Amygdala (tissue), 56 donors: ENCODE measurements at places on chromosomes 13 and 19.

DNA sequence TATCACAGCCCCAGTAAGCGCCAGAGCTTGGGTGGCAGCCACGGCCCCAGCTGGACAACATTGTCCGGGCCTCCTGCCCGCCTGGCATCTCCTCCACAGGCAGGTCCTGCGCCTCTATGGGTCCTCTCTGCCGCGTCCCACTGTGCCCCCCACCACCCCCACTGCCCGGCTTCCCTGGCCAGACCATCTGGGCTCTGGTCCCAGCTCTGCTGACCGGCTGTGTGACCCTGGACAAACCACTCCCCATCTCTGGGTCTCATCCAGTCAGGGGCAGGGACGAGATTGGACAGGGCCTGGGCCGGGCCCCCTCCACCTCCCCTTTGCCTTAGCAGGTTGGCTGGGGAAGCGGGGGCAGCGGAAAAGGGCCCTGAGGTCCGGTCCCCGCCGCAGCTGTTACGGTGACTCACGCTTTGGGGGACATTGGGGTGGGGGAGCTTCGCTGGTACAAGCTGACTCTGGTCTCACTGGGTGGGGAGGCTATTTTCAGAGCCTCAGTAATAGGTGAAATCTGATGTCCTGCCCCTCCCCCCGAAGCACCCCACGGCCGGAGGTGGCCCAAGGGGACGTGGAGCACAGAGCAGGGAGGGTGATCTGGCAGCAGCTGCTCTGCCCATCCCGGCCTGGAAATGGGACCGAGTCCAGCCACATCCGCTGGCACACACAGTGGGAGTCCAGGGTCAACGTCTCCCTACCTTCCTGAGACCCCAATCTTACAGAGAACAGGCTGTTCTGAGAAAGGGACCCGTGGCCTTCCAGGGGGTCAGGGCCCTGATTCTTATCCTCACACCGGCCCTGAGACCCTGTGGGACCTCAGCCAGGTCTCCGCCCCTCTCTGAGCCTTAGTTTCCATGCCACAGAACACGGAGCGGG lies 9.1 kb downstream of the NFIC start:
- peak; percentile 42 for DNase-seq

- DNase-seq = no peak
These were observed 53.3 kb downstream of the RYR1 start for GRCh38 chr19:38486731-38487336.

DNA sequence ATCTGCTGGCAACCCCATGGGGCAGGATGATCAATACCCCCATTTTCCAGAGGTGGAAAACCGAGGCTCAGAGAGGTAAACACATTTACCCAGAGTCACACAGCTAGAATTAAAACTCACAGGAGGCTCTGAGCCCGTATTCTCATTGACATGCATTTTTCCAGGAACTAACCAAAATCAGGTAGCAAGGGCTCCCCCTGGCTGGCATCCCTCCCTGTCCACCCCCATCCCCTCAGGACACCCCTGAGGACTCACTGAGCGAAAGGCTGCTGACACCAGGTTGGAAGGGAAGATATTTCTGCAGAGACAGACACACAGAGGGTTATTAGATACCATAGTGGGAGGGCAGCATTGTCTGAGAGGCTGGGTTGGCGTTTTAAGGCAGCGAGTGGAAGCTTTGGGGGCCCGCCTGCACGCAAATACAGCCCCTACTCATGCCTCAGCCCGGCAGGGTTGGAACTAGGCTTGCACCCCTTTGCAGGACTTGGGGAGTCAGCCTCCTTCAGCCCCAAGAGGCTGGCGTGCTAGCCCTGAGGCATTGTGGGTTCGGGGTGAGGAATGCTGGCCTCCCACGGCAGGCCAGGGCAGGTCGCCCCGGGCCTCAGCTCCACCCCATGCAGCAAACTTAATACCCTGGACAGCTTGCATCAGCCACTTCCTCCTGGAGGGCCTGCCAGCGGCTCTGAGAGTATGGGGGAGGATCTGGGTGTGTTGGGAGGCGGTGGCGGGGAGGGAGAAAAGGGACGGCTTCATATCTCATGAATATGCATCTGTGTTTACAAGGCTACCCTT lies 3.9 kb downstream of the SLC1A5 start:
- no peak for DNase-seq

- DNase-seq = no peak
These were observed at the start of gene CAPN12 for GRCh38 chr19:38744298-38744681. Gene CAPN12, minus strand, starts transcription at chr19:38744474. Its CDS starts 309 bp downstream, at chr19:38744165.

DNA sequence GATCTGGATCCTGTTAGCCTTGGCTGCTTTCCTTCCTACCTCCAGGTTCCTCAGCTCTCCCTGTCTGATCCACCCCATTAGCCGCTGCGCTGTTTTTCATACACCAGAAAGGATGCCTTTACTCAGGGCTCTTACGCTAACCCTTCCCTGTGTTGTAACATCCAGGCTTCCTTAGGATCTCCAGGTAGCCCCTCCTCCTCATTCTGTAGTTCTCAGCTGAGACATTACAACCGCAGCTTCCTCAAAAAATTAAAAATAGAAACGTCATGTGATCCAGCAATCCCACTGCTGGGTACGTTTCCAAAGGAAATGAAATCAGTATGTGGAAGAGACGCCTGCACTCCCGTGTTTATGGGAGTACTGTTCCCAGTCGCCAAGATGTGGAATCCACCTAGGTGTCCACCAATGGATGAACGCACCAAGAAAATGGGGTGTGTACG lies 18.4 kb upstream of the MYADM start:
- no peak for DNase-seq

- no peak for DNase-seq
These were observed 1.5 kb downstream of the GNA11 start for GRCh38 chr19:3095441-3096191.

GRCh38 chr19:50830266-50831025 lies 2.9 kb downstream of the KLK15 start:
- no peak for DNase-seq

- DNase-seq = peak; percentile 87
These were observed 36.8 kb downstream of the NFIX start for GRCh38 chr19:13031917-13032623.

DNA sequence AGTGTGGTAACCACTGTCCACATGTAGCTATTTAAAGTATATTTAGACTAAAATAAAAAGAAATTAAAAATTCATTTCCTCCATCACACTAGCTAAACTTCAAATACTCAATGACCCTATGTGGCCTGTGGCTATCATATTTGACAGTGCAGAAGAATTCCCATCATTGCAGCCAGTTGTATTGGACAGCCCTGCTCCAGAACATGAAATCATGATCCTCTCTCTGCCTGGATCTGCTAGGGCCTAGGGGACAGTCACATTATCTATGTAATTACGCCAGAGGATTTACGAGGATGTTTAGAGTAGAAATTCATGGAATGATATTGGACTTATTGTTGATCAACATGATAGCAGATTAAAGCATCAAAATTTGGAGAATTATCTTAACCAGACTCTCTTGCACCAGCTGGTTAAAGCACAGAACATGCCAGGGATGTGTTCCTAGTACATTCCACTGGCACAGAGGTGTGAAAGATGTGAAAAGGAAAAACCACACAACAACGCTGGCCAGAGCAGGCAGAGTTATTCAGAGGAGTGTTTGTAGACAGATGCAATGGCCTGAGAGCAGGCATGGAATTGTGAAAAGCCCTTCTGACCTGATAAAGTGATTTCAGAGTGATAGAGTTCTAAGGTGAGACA lies 108.9 kb upstream of the STARD13 start:
- DNase-seq = no peak

GRCh38 chr13:50700664-50701305 lies 142.7 kb downstream of the DLEU7 start:
- DNase-seq = no peak

DNA sequence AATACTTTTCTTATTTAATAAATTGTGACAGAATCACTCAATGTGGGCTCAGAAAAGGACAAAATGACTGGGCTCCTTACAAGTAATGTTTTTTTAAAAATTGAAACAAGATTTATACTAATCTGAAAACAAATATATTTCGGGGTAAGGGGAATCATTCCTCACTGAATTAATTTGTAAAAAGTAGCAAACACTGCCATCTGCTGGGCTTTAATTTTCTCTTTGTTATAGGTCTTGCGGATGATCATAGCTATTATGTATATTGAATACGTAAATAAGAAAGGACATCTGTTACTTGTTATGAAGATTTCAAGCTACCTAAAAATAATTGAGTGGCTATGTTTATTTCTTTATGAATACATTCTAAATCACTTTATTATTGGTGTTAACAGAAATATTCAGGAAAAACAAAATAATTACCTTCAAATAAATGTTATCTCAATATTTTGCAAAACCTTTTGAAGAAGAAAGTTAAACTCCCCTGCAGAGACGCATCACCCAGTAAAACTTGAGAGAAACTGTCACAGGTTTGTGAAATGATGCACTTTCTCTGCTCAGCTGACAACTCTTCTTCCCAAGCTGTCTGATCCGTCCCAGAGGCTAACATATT lies 17.8 kb upstream of the ENOX1 start:
- DNase-seq = no peak

DNA sequence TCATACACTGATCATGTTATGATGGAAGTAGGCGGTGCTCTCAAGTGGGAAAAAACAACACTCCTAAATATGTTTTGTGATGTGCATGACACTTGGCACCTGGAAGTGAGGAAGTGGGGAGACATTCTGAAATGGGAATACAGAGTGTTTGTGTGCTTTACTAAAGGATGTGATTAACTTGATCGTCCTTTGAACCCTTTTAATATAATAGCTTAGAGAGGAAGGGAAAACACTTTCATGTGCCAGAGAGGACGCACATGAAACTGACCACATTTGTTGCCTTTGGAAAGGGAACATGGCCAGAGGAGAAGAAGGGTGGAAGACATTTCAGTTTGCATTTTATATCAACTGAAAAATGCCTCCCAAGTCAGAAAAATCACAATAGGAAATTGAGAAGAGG lies 31.4 kb downstream of the SMAD9 start:
- DNase-seq = no peak

GRCh38 chr19:41740415-41741243 lies 14.7 kb upstream of the CEACAM6 start:
- DNase-seq = no peak

DNA sequence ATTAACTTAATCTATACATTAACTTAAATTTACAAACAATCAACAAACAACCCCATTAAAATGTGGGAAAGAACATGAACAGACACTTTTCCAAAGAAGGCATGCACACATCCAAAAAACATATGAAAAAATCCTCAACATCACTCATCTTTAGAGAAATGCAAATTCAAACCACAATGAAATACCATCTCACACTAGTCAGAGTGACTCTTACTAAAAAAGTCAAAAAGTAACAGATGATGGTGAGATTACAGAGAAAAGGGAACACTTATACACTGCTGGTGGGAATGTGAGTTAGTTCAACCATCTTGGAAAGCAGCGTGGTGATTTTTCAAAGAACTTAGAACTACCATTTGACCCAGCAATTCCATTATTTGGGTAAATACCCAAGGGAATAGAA lies 759.2 kb upstream of the SLITRK1 start:
- DNase-seq = no peak

GRCh38 chr13:50162001-50162400 lies 146.8 kb downstream of the KCNRG start:
- no peak for DNase-seq

GRCh38 chr19:40719414-40719894 lies 2.5 kb downstream of the ITPKC start:
- no peak for DNase-seq

- DNase-seq = no peak
These were observed 40.2 kb downstream of the RAB20 start for GRCh38 chr13:110521296-110521680.

DNA sequence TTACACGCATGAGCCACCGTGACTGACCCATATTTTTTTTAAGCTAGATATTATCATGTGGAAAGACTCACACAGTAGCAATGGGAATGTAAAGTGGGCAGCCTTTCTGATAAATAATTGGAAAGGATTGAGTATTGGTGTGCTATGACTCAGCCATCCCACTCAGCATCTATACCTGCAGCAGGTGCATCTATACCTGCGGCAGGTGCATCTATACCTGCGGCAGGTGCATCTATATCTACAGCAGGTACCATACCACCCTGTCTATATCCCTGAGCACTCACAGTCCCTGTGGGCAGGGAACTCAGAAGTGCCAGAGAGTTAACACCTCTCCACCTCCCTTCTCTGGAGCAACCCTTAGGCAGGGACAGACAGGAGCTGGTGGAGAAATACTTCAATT lies 5.2 kb upstream of the LRRC8E start:
- no peak for DNase-seq

DNA sequence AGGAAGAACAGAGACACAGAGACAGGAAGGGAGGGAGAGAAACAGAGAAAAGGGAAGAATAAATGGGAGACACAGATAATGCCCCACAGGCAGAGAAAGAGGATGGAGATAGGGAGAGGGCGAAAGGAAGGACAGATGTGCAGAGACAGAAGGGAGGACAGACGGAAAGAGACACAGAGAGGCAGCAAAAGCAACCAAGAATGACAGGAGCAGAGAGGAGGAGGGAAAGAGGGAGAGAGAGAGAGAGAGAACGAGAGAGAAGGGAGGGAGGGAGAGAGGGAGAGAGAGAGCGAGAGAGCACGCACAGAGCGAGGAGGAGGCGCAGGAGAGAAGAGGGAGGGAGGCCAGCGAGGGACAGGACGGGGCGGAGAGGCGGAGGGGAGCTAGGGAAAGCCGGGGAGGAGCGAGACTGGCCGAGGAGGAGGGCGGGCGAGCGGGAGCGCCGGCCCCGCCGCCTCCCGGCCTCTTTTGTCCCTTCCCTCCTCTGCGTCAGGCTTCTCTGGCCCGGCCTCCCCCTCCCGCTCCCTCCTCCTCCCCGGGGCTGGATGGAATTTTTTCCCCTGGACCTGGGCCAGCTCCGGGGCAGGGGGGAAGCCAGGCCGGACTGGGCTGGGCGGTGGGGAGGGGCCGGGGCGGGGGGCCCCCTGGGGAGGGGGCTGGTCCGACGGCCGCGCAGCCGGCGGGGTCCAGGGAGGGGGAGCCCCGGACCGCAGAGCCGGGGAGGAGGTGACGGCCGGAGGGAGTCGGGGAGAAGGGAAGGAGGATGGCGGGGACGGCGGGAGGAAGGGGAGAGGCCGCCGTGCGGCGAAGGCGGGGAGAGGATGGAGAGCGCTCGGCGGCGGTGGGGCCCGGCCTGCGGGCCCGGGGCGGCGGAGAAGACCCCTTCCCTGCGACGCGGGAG lies 4.2 kb upstream of the SPACA6 start:
- peak; percentile 88 for DNase-seq

- no peak for DNase-seq
These were observed 42.2 kb upstream of the HNRNPA1L2 start for GRCh38 chr13:52599848-52600603.

DNA sequence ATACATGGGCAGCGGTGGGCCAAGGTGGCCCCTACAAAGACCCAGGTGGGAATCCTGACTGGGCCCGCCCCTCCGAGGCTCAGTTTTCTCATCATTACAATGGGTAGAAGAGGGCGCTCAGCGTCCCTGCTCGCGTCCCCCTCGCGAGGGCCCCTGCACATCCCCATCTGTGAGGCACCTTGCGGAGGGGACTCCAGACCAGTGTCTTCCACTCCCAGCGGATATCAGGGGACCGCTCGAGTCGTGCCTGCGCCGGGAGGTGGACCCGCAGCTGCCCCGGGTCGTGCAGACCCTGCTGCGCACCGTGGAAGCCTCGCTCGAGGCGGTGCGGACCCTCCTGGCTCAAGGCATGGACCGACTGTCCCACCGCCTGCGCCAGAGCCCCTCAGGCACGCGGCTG lies 15.3 kb upstream of the COLGALT1 start:
- no peak for DNase-seq
